Esophagus (tissue), 2 donors: ENCODE measurements at places on chromosomes 3 and 15. TPM values are rescaled to one million over a fixed set of nuclear protein-coding genes. Genes with fewer than 3 reads are reported as not detected.

PGBD4 gene
- 0.71 TPM for polyA plus RNA-seq

DUOX2 gene
- 26.3 TPM for polyA plus RNA-seq

C3orf20 gene
- not detected for polyA plus RNA-seq

PYGO1 gene
- polyA plus RNA-seq = 0.65 TPM

REC114 gene
- not detected for polyA plus RNA-seq

ZKSCAN7 gene
- 0.81 TPM for polyA plus RNA-seq

ADGRG7 gene
- not detected for polyA plus RNA-seq

SLC24A5 gene
- not detected for polyA plus RNA-seq

GOLGA8S gene
- 0.04 TPM for polyA plus RNA-seq

ITIH1 gene
- polyA plus RNA-seq = 0.13 TPM

ANKRD63 gene
- not detected for polyA plus RNA-seq

PRR20G gene
- polyA plus RNA-seq = not detected

STXBP5L gene
- 0.08 TPM for polyA plus RNA-seq

AADACL2 gene
- 0.12 TPM for polyA plus RNA-seq

DPPA2 gene
- polyA plus RNA-seq = not detected

TMEM158 gene
- 1.7 TPM for polyA plus RNA-seq

TRH gene
- not detected for polyA plus RNA-seq

ZCWPW2 gene
- polyA plus RNA-seq = 0.28 TPM

KLHL40 gene
- 0.02 TPM for polyA plus RNA-seq

LRRN1 gene
- polyA plus RNA-seq = 0.18 TPM

ROBO2 gene
- polyA plus RNA-seq = 2.4 TPM

SLC27A2 gene
- polyA plus RNA-seq = 2.7 TPM

GPR149 gene
- not detected for polyA plus RNA-seq

PLS1 gene
- polyA plus RNA-seq = 5.9 TPM

XCR1 gene
- polyA plus RNA-seq = 0.08 TPM

TGM5 gene
- polyA plus RNA-seq = 12.9 TPM

PRICKLE2 gene
- 1.3 TPM for polyA plus RNA-seq

PLA2G4E gene
- 1.2 TPM for polyA plus RNA-seq

NEDD4 gene
- polyA plus RNA-seq = 1.7 TPM

ANXA2 gene
- 2,098 TPM for polyA plus RNA-seq

EBLN2 gene
- 0.92 TPM for polyA plus RNA-seq

RTP1 gene
- polyA plus RNA-seq = not detected

ALPK3 gene
- 1.8 TPM for polyA plus RNA-seq

PLA2G4F gene
- polyA plus RNA-seq = 21.8 TPM

CMTM8 gene
- 1.7 TPM for polyA plus RNA-seq

POPDC2 gene
- 1.8 TPM for polyA plus RNA-seq

GP9 gene
- polyA plus RNA-seq = not detected

NAALADL2 gene
- polyA plus RNA-seq = 0.26 TPM

CCR3 gene
- polyA plus RNA-seq = not detected

ENTPD3 gene
- 4.0 TPM for polyA plus RNA-seq

TM4SF1 gene
- 127 TPM for polyA plus RNA-seq
